ENCODE measurements at places on chromosomes 1 and 21. TPM values are rescaled to one million over a fixed set of nuclear protein-coding genes. Genes with fewer than 3 reads are reported as not detected.

ADORA3 gene
- polyA plus RNA-seq = 3.9 TPM

- H3K27ac ChIP-seq = no peak overlapping the region
- H3K4me1 ChIP-seq = no peaks in the 10 kb centered on the region
- DNase-seq = no peak
- H3K36me3 ChIP-seq = no peaks in the 10 kb centered on the region
- no peak overlapping the region for H3K4me3 ChIP-seq
These were observed 3.1 kb downstream of the CCDC190 start for GRCh38 chr1:162857850-162858249.

DNA sequence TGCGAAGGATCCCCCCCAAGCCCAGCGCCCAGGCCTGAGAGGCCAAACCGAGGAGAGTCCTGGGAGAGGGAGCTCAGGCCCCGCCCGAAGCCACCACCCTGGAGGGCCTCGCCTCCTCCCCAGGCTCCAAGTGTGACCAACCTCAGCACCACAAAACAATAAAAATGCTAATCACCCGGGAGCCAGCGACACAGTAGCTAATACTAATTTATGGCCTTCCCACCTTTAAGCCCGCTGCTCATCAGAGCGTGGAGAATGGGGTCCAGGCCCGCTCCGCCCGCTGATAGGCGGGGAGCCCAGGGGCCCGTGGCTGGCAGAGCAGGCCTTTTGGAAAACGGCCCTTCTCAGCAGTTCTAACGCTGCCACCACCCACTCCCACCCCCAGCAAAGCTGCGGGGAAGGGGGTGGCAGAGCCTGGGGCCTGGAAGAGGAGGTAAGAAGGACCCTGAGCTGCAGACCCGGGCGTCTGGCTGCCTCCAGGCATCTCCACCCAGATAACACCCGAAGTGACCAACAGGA, 20.4 kb upstream of the TAS1R2 start:
- no peaks in the 10 kb centered on the region for H3K36me3 ChIP-seq
- no peaks in the 10 kb centered on the region for H3K27me3 ChIP-seq
- H3K4me1 ChIP-seq = no peaks in the 10 kb centered on the region

- H3K4me3 ChIP-seq = no peak overlapping the region
- H3K36me3 ChIP-seq = no peaks in the 10 kb centered on the region
- no peak for DNase-seq
- H3K27ac ChIP-seq = no peak overlapping the region
- H3K4me1 ChIP-seq = no peaks in the 10 kb centered on the region
These were observed 133.8 kb downstream of the GLIS1 start for GRCh38 chr1:53605181-53605580.

OR10K1 gene
- not detected for polyA plus RNA-seq

NKAIN1 gene
- polyA plus RNA-seq = 0.94 TPM

AMIGO1 gene
- 2.8 TPM for polyA plus RNA-seq

DNA sequence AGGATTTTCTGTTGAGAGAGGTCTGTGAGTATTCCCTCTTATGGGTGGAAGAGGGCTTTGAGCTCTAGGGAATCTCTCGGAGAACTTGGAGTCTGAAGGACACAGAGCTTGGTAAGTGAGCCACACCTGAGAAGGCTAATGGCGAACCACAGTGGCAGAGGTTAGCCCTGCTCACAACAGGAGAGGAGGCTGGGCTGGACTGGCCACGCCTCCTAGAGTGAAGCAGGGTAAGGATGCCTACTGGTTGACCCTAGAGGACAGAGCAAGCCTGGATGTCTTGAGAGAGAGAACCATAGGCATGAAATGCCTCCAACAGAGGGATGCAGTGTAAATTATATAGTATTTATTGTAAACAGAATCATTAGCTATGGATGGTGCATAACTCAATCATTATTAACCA, 232.6 kb downstream of the PCP4 start:
- no peaks in the 10 kb centered on the region for H3K27me3 ChIP-seq
- no peak overlapping the region for H3K27ac ChIP-seq
- no peaks in the 10 kb centered on the region for H3K4me1 ChIP-seq
- H3K36me3 ChIP-seq = no peaks in the 10 kb centered on the region
- no peak overlapping the region for H3K4me3 ChIP-seq

GRCh38 chr1:25615172-25615541, 1.4 kb upstream of the MAN1C1 start:
- H3K4me3 ChIP-seq = no peak overlapping the region
- no peaks in the 10 kb centered on the region for H3K36me3 ChIP-seq
- H3K4me1 ChIP-seq = no peaks in the 10 kb centered on the region
- DNase-seq = no peak
- peaks cover 28% of the 10 kb centered on the region for H3K27me3 ChIP-seq

GRCh38 chr1:890661-891060, 33.1 kb upstream of the SAMD11 start:
- H3K4me3 ChIP-seq = no peak overlapping the region
- no peaks in the 10 kb centered on the region for H3K4me1 ChIP-seq
- H3K27me3 ChIP-seq = peaks cover 21% of the 10 kb centered on the region
- no peak for DNase-seq
- H3K27ac ChIP-seq = no peak overlapping the region
- H3K36me3 ChIP-seq = no peaks in the 10 kb centered on the region

DNA sequence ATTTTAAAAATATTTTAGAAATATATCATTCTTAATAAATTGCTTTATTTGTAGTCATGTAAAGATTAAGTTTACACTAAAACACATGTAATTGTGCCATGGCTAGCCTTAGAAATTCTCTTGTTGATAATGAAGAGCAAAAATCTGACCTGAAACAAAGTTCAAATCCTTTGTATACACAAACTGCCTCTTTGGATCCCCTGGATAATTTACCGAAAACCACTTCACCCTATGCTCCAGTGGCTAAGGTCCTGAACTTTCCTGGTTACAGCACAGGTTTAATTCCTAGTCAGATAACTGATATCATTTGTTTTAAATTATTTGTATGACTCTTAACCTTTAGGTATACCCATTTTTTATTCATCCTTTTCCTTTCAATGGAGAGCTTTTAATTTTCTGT, 1093.2 kb upstream of the ADGRL4 start:
- H3K4me1 ChIP-seq = no peaks in the 10 kb centered on the region
- H3K27me3 ChIP-seq = no peaks in the 10 kb centered on the region
- DNase-seq = no peak
- no peaks in the 10 kb centered on the region for H3K36me3 ChIP-seq

RAB7B gene
- polyA plus RNA-seq = 0.45 TPM

LRRN2 gene
- not detected for polyA plus RNA-seq

GRCh38 chr1:153956997-153957715, 1.3 kb downstream of the CRTC2 start:
- H3K4me1 ChIP-seq = peaks cover 1% of the 10 kb centered on the region
- peak overlapping the region; percentile 93 for H3K27ac ChIP-seq
- peak overlapping the region; percentile 86 for H3K4me3 ChIP-seq
- DNase-seq = no peak
- H3K36me3 ChIP-seq = peaks cover 50% of the 10 kb centered on the region
- H3K27me3 ChIP-seq = no peaks in the 10 kb centered on the region

DNA sequence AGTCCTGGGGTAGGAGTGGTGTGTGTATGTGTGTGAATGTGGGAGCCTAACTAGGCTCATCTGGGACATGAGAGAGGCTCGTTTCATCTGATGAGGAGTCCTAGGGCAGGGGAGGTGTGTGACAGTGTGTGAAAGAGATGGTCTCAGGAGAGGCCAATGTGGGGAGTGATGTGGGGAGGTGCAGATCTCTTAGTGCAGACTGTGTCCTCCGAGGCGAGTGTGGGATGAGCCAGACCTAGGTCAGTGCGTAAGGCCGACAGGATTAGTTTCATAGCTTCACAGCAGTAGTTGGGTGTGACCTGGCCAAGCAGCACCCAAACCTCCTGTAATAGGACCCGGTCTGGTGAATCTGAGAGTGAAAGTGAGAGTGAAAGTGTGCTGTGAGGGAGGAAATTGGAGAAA, 94.7 kb downstream of the LIPI start:
- H3K4me3 ChIP-seq = no peak overlapping the region
- DNase-seq = peak; percentile 15
- no peak overlapping the region for H3K27ac ChIP-seq
- H3K4me1 ChIP-seq = no peaks in the 10 kb centered on the region
- H3K27me3 ChIP-seq = no peaks in the 10 kb centered on the region
- no peaks in the 10 kb centered on the region for H3K36me3 ChIP-seq

GRCh38 chr1:69502991-69503390, 64.7 kb upstream of the LRRC7 start:
- H3K27me3 ChIP-seq = no peaks in the 10 kb centered on the region
- H3K4me1 ChIP-seq = no peaks in the 10 kb centered on the region
- H3K36me3 ChIP-seq = no peaks in the 10 kb centered on the region

DNA sequence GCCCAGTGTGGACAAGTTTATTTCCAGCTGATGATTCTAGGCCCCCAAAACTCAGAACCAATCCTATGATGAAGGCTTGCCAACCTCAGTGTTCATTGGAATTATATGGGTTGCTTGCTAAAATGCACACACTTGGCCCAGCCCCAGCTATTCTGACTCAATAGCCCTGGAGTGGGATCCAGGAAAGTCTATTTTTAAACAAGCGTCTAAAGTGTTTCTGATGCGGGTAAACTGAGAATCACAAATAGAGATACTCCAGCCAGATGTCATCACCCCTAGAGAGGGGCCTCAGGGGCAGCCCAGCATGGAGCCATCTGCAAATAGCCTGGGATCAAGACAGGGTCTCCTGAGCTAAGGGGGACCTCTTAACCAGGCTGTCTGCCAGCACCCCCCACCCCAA, 46.0 kb downstream of the PKP1 start:
- H3K4me1 ChIP-seq = no peaks in the 10 kb centered on the region
- no peak overlapping the region for H3K4me3 ChIP-seq
- H3K27ac ChIP-seq = no peak overlapping the region
- no peak for DNase-seq
- no peaks in the 10 kb centered on the region for H3K36me3 ChIP-seq

DNA sequence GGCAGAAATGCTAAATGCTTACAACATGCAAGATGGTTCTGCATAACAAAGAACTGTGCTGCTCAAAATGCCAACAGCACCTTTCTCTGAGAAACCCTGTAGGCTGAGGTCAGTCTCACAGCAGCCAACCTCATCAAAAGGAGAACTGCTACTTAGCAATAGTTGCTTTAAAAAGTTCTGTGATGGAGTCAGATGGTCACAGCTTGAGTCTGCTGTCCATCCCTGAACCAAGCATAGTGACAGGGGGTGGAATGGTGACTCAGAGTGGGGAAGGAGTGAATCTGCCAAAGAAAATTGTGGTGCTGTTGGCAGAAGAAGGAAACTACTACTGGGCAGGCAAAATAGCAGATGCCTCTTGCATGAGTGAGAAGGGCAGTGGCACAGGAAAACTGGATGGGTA, 106.0 kb upstream of the FAM78B start:
- DNase-seq = no peak
- no peaks in the 10 kb centered on the region for H3K36me3 ChIP-seq
- no peaks in the 10 kb centered on the region for H3K4me1 ChIP-seq
- H3K4me3 ChIP-seq = no peak overlapping the region

MROH7 gene
- 8.6 TPM for polyA plus RNA-seq

- no peaks in the 10 kb centered on the region for H3K27me3 ChIP-seq
- H3K4me1 ChIP-seq = no peaks in the 10 kb centered on the region
- no peak overlapping the region for H3K4me3 ChIP-seq
- DNase-seq = no peak
These were observed 23.2 kb downstream of the C1orf94 start for GRCh38 chr1:34199927-34200326.

GRCh38 chr1:199545780-199546179, 481.7 kb upstream of the NR5A2 start:
- no peaks in the 10 kb centered on the region for H3K4me1 ChIP-seq
- no peak overlapping the region for H3K27ac ChIP-seq
- no peak overlapping the region for H3K4me3 ChIP-seq
- DNase-seq = peak; percentile 4
- no peaks in the 10 kb centered on the region for H3K27me3 ChIP-seq

DNA sequence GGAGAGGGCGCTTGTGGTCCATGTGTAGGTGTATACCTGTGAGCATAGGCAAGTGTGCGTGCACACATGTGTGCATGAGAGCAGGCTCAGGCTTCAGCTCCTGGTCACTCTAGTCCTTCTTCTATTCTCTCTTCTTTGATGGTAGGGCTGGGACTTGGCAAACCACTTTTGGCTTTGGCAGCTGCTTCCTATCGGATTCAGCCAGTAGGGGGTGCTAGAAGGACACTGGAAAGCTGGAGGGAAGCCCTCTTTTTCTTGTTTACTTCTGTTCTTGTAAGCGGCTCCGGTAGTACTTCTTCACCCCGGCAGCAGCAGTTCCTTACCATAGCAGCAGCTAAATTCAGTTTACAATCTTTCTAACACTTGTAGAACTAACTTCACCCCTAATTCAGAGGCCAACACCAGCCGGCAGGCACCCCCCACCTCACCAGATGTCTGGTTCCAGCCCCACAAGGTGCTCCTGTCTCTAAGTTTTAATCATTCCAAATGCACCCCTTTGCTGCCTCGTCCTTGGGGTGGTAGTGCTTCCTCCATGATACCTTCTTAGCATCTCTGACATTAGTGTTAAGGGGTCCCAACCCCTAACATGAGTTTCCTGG, 25.1 kb downstream of the NENF start:
- H3K27me3 ChIP-seq = no peaks in the 10 kb centered on the region
- peak; percentile 46 for DNase-seq
- no peak overlapping the region for H3K4me3 ChIP-seq
- H3K36me3 ChIP-seq = no peaks in the 10 kb centered on the region
- no peaks in the 10 kb centered on the region for H3K4me1 ChIP-seq
- no peak overlapping the region for H3K27ac ChIP-seq

DNA sequence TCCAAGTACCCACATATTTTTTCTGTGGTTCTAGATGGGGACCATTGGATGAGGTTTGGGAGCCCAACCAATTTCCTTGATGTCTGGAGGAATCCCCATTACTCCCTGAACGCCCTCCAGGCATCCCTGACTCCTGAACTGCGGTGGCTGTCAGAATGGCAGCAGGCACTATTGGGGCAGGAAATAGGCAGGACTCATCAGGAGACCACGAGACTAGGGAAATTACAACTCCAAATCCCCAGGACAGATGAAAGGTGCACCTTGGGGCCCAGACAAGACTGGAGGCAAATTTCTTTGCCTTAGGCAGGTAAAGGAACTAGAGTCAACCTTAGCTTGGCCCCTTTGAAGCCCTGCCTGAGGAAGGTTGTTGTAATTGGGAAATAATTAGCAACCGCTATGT, 1.1 kb downstream of the CGN start:
- peaks cover 13% of the 10 kb centered on the region for H3K36me3 ChIP-seq
- H3K27ac ChIP-seq = peak overlapping the region; percentile 93
- peak; percentile 43 for DNase-seq
- peak overlapping the region; percentile 79 for H3K4me3 ChIP-seq

DNA sequence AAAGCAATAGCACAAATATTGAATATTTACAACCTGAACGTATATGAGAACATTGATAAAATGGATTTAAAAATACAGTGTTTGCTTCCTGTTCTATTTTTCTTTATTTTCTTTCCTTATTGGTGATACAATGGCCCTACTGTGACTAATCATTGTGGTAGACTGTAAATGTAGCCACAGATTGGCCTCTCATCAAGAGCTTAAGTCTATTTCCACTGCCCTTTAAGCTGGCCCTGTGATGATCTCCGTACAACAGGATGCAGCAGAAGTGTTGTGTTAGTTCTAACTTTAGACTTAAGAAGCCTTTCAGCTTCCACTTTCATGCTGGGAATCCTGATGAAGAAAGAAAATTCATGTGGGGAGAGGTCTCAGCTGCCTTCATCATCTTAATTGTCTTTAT, 285.6 kb upstream of the B3GALT2 start:
- no peak overlapping the region for H3K27ac ChIP-seq
- H3K4me1 ChIP-seq = no peaks in the 10 kb centered on the region
- no peaks in the 10 kb centered on the region for H3K36me3 ChIP-seq
- DNase-seq = no peak
- no peaks in the 10 kb centered on the region for H3K27me3 ChIP-seq

- H3K4me3 ChIP-seq = no peak overlapping the region
- H3K36me3 ChIP-seq = no peaks in the 10 kb centered on the region
- no peaks in the 10 kb centered on the region for H3K27me3 ChIP-seq
- peak; percentile 62 for DNase-seq
- H3K27ac ChIP-seq = no peak overlapping the region
- H3K4me1 ChIP-seq = no peaks in the 10 kb centered on the region
These were observed 89.5 kb upstream of the CD53 start for GRCh38 chr1:110783292-110783918.

All from small intestine (tissue), 16 donors.